ENCODE measurements at places on chromosomes 7 and 10.

GRCh38 chr10:48648172-48648942 lies 36.3 kb upstream of the WDFY4 start:
- no peak for DNase-seq

- DNase-seq = no peak
These were observed 16.9 kb downstream of the C10orf53 start for GRCh38 chr10:49696311-49696710.

- no peak for DNase-seq
These were observed 20.9 kb upstream of the CYP26C1 start for GRCh38 chr10:93039721-93040120.

DNA sequence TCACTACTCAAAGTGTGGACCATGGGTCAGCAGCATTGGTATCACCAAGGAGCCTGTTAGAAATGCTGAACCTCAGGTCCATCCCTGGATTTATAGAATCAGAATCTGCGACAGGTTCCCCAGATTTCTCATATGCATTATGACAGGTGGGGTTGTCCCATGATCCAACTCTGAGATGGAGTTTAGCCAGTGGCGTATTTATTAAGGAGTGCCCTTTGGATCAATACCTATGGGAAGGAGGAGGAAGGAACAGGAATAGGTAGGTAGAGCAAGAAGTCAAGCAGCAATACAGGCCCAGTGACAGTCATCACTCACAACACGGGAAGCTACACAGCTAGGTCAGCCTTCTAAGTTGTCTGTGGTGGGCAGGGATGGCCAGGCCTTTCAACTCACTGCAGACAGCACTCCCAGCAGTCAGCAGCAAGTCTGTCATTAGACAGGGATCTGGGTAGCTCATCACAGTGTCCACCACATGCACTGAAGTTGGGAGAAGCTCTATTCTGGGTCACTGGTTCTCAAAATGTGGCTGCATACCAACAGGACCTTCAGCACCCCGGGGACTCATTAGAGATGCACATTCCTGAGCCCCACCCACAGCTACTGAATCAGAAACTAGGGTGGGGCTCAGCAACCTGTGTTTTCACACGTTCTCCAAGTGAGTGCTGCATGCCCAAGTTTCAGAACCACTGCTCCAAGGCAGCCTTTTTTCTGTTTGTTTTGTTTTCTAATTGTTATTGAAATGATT lies 532.3 kb upstream of the GALNT17 start:
- no peak for DNase-seq

DNA sequence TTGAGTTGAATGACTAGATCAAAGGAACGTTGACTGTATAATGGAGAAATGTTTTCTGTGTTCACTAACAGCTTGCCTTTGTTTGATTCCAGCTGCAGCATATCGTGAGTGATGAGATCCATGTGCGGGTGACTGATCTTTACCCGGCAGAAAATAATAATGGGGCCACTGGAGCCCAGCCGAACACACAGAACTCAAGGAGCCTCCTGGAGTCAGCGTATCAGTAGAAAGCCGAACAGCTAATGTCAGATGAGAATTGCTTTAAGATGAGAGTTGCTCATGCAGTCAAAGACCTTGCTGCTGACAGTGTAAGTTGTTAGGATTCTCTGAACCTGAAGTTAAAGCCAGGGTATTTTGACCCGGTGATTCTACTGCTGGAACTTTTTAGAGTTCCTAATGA lies 34.3 kb upstream of the MTPAP start:
- no peak for DNase-seq

DNA sequence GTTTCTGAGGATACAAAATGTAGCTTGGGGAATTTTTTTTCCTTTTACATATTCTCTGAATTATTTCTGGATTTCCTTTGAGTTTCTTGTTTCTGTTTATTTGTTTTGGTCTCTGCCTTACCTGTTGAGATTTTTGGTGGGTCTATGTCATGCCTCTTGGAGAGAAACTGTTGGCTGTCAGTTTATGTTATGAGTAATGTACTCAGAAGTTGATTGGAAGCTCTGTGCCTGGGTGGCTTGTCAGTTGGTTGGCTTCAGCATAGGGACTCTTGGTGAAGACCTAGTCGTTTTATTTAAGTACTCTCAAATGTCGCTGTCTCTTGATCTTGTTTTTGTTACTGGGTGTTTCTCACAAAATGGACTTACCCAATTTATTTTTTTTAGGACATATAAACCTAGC lies 132.4 kb downstream of the CDK14 start:
- DNase-seq = no peak

DNA sequence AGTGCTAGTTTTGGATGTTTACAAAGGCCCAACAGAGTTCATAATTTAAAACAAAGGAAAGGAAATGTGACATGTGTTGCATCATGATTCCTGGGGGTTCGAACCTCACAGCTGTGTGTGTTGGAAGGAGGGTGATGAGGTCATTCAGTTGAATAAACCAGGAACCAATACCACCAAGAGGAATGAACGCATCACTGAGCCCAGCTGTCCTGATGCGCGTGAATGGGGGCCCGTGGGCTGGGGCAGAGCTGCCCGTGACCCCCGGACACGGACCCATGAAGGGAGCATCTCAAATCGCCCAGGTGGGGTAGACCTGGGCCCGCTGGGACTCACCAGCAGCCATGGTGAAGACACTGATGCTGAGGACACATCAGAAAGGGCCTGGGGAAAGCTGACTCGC lies 33.0 kb downstream of the BRI3 start:
- no peak for DNase-seq

DNA sequence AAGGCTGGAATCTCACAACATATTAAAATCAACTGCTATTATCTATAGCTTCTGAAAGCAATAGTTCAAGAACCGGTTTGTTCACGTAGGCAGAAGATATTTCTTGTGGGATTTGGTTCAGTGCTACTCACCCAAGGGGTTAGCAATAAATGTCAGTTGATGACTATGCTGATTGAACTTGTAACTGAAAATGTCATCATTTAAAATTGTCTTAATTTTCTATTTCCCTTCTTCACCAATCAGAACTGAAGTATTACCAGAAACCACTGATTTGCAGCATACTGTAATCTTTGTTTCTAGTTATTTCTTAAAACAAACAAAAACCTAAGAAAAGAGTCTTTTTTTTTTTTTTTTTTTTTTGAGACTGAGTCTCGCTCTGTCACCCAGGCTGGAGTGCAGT lies 46.1 kb downstream of the CPEB3 start:
- DNase-seq = no peak

All from stimulated activated CD4-positive, alpha-beta T cell treated with anti-CD3 and anti-CD28 coated beads, Interleukin-15, amount 100 ng/mL, for 48 hours (primary cell).